ENCODE measurements at places on chromosomes 4 and X.

- no peak for DNase-seq
Measured at GRCh38 chrX:9466124-9466495, 1.3 kb downstream of the TBL1X start.

DNA sequence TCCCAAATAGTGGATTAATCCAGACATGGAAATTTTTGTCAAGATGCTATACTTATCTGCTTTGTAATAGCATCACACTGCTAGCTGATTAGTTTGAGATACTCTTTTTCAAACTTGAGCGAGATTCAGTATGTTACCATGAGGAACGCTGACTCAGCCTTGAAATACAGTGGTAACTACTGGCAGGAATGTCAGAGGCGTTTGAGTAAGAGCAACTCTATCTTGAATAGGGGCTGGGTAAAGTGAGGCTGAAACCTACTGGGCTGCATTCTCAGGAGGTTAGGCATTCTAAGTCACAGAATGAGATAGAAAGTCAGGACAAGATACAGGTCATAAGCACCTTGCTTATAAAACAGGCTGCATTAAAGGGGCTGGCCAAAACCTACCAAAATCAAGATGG lies 2519.6 kb downstream of the ARAP2 start:
- no peak for DNase-seq

GRCh38 chrX:1248331-1249061 lies 20.1 kb upstream of the CSF2RA start:
- no peak for DNase-seq

GRCh38 chr4:62260254-62260653 lies 1060.1 kb downstream of the ADGRL3 start:
- DNase-seq = no peak

DNA sequence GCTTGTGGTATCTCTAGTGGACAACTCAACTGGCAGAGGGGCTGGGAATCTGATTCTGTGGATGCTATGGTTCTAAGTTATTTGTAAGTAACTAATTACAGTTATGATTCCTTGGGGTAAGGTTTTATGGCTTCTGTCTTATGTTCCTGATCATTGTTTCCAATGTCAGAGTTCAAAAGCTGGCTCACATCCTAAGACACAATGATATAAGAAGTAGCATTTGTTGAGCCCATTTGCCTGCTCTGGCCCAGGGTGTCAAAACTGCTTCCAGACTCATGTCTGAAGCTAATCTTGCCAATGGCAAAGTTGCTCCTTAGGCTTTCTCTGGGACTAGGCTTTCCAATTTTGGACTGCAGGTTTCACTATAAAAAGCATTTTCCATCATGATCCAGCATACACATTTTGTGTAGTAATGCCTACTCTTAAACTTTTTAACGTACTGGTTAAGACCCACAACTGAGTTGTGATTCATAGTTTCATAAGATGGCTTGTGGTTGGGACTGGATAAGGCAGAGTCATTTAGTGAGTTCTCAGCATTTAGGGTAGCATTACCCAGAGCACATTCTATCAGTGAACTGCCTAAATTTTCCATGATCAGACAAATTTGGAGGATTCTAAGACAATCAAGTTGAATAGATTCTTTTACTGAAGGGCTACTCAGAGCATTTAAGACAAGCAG lies 50.0 kb downstream of the CCNI start:
- DNase-seq = no peak

DNA sequence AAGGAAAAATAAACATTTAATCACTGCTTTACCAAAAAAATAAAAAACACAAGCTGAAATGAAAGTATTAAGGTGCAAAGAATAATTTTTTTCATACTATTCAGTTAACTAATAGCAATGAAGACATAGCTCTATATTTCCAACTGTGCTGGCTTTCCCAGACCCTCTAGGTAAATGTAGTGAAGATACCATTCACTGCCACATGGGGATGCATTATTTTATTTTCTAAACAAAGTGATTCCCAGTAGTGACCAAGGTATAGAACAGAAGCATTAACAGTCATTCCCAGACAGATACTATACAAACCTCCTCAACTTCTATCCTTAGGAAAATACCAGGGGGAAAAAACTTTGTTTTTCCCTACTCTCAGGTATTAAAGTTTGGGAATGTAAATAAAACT lies 39.4 kb downstream of the ANTXR2 start:
- DNase-seq = no peak

- no peak for DNase-seq
Measured at GRCh38 chr4:69032847-69033638, 63.2 kb upstream of the UGT2B7 start.

DNA sequence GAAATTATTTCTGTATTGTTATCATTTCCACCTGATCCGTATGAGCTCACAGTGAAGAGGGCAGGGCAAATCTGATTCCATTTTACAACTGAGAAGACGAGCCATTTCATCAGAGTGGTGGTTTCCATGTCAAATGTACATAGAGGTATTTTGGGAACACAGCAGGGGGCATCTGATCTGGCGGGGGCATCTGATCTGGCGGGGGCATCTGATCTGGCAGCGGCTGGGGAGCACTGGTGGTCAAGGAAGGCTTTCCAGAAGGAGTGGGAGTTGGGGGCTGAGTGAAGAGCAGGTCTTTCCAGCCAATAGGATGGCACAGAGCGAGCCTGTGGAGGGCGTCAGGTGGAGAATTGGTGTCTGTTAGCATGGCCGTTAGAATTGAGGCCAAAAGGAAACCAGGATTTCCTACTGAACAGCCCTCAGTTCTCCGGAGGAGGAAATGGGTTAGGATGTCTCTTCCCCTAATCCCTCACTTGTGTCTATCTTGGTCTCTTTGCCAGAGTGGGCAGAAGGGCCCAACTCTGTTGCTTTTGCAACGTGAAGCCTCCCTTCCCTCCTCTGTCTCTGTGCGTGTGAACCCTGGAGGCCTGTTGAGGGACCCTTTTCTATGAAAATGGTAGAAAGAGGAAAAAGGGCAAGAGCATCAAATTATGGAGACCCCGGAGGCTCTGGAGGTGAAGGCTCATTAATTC lies 41.3 kb downstream of the RHOH start:
- DNase-seq = no peak

DNA sequence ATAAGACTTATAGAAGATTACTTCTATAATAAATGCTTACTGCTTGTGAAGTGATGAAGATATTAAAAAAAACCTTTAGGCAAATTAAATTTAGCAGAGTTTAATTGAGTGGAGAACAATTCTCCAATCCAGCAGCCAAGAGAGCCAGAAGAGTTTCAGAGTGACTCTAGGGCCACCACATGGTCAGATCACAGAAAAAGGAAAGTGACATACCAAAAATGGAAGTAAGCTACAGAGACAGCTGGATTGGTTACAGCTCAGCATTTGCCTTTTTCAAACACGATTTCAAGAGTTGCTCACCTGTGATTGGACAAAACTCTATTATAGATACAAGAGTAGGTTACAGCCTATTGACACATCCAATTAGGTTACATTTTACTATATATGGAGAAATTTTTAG lies 79.0 kb upstream of the TRAM1L1 start:
- DNase-seq = no peak

- no peak for DNase-seq
Measured at GRCh38 chr4:87120411-87121162, 99.8 kb downstream of the KLHL8 start.

GRCh38 chr4:88286897-88287296 lies 2.5 kb upstream of the PPM1K start:
- DNase-seq = no peak

DNA sequence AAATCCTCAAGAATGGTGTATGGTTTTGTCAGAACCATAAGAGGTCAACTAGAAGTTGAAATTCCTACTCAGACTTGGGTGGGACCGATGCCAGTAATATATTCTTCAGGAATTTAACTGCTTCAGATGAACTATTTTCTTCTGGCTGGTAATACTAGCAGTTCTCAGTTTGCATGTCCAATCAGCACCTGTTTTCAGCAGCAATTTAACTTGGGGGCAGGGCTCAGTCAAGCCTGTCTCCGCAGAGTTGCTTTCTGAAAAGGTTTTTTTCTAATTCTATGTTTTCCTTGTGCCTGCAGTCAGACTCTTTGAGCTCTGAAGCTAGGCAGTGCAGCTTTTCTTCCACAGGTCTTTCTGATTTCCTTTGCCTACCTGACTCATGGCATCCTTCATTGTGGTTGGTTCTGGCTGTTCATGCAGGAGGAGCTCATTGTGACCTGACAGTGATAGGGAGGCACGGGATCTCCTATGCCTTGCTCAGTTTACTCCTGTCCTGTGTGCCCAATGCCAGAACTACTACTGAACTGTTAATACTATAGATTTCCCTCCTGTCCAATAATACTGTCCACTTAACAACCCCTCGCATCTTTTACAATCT lies 17.3 kb upstream of the FMR1 start:
- DNase-seq = no peak

GRCh38 chrX:129403974-129404669 lies 119.2 kb downstream of the SMARCA1 start:
- DNase-seq = no peak

DNA sequence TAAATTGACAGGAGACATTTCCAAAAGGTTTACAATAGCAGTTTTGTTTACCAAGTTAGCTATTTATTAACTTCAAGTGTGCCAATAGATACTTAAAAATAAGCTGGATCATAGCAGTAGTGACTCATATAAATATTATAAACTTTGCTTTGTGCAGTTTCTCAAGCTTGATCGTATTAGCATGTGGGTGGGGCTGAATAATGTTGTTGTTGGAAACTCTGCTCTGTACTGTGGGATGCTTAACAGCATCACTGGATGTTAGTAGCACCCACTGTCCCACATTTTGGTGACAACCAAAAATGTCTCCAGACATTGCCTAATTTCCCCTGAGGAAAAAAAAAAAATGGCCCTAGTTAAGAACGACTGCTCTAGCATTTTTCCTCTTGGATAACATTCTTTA lies 855.2 kb upstream of the ADGRL3 start:
- no peak for DNase-seq

GRCh38 chr4:75912968-75913367 lies 10.7 kb upstream of the PPEF2 start:
- no peak for DNase-seq

- DNase-seq = no peak
Measured at GRCh38 chr4:139515531-139515958, 40.5 kb downstream of the SETD7 start.

- no peak for DNase-seq
Measured at GRCh38 chrX:153921070-153921469, 5.0 kb downstream of the ARHGAP4 start.

GRCh38 chr4:55170462-55170861 lies 45.1 kb upstream of the KDR start:
- DNase-seq = no peak

DNA sequence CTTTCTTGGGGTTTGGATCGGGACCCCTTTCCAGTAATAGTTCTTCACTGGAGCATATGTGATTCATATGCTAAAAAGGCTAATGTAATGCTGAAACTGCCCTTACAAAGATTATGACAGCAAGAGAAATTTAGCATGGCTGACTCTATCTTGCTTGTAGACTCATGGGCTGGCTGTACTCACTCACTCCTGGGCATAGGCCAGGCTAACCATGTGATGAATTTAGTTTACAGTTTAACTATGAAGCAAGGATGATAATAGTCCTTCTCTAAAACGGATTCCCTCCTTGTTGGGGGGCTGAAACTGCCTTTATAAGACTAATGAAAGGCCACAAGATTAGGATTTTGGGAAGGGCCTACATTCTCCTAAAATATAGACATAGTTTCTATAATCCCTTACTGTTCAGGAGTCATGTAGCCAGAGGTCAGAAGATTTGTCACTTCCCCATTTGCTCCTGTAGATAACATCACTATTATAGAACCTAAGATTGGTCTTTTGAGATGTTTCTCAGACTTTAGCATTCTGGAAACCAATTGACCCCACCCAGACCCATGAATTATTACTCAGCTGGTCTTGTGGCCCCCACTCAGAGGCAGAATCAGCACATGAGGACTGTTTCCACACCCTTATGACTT lies 20.8 kb upstream of the CEP135 start:
- no peak for DNase-seq

DNA sequence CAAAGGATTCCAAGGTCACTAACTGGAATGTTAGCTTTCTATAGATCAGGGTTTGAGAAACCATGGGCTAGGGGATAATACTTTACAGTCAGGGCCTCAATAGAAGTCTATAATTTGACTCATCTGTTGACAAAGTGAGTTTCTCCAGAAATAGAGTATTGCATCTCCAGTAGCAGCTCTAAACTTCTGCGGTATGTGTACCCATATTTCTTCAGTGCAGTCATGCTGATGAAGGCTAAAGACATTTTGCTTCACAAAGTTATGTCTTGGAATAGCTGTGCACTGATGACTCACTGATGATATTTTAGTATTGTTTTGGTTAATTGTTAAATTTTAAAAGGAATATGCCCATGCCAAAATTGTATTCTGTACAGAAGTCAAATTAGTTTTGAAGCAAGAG lies 464.9 kb upstream of the AMOT start:
- no peak for DNase-seq

DNA sequence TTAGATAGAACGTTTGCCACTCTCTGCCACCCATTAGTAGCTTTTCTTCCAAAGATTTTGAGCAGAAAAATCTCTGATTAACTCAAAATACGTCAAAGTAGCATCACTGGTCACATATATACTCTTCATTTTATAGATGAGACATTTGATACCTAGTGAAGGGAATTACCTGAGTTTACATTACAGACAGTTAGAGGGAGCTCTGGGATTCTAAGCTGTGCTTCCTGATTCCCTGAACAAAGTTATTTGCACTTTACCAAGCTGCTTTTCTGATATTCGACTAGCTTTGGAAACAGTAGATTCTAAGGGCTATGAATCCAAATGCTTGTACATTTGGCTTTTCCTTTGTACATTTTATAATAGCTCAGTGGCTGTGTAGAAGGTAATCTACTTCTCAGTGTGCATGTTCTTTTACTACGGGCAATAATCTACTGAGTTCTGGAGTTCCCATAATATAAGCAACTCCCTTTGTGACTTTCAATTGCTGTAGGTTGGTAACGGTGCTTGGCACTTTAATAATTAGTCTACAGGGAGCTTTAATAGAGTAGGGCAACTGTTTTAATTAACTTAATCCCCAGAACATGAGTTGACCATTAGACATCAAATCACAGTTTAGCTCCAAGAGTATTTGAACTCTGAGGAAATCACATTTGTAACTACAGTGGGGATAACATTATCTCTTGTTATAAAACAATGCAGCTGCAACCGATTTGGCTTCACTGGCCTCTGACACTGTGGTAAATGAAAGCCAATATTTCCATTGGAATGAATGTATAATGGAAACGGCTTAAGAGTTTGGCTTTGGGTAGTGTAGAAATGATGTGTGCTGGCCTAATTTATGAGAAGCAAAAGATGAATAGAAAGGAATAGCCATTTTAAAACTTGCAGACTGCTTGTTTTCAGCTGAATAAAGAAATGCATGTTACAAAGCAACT lies 1602.4 kb downstream of the STIM2 start:
- no peak for DNase-seq

- no peak for DNase-seq
Measured at GRCh38 chr4:101160792-101161592, 186.3 kb downstream of the PPP3CA start.

GRCh38 chr4:66252291-66252690 lies 582.0 kb upstream of the EPHA5 start:
- DNase-seq = no peak
